Stimulated activated CD4-positive, alpha-beta T cell treated with anti-CD3 and anti-CD28 coated beads, TNF-alpha, amount 100 ng/mL, for 48 hours (primary cell): ENCODE measurements at places on chromosomes 3 and 15.

DNA sequence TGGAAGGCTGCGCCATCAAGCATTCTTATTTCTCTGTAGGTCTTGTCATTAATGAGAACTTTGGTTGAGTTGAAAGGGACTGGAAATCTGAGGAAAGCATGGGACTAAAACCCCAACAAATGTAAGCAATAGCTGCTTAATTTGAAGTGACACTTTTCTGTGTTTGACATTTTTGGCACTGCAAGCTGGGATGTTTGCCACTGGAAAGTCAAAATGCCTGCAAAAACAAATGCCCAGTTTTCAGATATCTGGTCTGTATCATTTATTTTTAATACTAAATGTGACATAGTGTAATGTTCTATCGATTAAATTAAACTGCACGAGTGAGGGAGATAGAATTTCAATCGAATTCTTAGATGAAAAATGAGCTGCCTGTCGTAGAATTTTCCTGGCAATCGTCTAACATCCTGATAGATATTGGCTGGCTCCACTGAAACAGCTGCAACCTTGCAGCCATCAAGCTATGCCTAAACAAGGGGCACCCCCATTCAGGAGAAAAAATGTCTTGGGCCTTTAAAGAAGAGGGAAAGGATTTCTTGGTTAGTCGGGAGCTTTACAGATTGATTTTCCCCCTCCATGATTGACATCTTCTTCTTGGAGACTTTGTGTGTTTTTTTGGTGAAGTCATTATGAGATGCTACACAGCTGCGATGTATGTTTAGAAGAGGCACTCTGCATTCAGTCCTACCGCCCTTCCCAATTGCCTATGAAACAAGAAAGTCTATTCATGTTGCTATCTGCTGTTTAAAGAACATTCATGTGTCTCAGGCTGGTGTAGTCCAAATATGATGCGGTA is 316.7 kb upstream of the TBL1XR1 start:
- DNase-seq, result no peak

- DNase-seq, result peak; percentile 20
Measured at GRCh38 chr15:89971592-89971997, 29.5 kb upstream of the ZNF710 start.

DNA sequence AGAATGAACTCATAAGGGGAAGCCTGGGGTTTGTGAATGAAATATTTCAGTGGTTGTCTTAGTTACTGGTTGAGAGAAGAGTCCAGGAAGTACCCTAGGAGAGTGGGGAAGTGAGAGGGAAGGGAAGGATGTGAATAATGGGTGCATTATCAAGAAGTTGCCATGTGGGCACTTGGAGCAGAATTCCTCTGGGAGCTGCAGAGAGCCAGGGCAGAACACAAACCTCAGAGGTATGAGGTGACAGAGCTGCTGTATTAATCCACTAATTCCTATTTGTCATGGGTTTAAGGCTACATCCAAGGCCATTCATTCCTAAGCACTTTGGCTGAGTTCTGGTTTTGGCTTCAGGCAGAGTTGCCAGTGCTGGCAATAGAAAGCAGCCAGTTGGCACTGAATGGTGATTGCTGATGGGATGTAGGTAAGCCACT is 29.0 kb downstream of the NDUFB4 start:
- DNase-seq, result no peak

DNA sequence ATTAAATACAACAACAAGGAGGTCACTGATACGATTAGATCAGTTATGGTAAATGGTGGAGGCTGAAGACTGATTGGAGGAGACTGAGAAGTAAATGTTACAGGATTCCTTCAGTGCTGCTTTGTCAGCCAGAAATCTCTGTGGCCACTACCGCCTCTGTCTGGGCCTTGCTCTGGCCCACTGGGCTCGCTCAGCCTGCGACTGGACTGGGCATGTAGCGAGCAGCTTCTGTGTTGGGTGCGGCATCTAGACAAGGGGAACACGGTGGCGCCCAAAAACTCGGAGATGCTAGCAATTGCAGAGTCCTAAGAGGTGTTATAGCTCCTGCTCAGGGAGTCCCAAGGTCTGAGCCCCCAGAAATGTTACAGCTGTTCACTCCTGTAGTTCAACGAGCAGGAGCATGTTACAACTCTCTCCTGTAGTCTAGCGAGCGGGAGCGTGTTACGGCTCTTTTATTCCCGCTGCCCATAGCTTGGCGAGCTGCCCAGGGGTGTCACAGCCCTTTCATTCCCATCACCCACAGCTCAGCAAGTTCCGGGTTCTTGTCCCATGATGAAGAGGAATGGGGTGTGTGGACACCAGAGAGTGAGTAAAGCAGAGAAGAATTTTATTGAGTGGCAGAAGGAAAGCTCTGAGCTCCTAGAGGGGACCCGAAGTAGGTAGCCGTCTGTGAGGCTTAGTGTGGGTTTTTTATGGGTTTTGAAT is 24.7 kb downstream of the SLC15A2 start:
- DNase-seq, result no peak

DNA sequence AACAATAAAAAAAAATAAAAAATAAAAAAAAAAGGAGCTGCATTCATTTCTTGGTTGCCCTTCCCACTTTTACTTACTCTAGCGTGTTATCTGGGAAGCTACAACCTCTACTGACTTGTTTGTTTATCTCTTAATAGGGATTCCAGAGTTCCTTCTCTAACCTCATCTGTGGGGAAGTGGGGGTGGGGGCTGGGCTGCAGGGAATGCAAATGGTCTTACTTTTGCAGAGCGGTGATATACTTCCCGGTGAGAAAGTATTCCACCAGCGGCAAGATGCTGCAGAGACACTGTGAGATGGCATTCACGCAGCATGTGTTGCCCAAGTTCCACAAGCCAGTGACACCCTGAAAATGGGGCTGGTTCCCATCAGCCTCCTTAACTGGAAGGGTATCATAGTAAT is 2.1 kb downstream of the USP50 start:
- DNase-seq, result no peak

- no peak for DNase-seq
Measured at GRCh38 chr15:75841626-75842025, 1.6 kb upstream of the UBE2Q2 start.

DNA sequence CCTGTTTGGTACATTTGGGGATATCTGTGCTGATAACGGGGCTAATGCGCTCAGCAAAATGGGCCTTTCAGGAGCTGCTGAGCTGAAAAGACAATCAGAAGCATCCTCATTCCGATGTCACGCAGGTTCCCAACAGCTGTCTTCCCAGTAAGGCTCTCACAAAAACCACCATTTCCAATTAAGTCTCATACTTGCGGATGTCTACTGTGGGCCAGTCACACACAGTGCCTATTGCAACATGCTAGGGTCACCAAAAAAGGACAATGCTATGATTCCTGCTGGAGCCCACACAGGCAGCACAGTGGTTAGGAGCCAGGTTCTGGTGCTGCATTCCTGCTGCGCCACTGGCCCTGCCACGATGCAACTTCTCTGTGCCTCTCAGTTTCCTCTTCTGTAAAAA is 16.4 kb upstream of the LDHAL6B start:
- no peak for DNase-seq

DNA sequence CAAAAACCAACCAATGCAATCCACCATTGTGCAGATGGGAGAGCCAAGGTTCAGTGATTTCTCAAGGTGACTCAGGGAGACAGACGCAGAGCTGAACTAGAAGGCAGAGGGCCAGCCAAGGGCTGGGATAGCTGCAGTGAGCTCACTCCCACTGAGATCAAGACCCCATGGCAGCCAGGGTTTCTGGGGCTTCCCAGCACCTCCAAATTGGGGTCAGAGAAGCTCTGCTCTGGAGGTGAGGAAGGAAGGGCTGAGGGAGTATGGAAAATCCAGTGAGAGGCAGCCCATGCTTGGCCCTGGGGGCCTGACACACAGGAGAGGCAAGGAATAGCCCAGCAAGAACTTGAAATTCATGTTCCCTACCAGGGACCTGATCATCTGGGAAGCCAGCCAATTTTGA is 61.0 kb downstream of the ISG20 start:
- DNase-seq, result no peak

GRCh38 chr3:124579641-124580040 is 150.6 kb upstream of the UMPS start:
- no peak for DNase-seq

GRCh38 chr3:122268257-122269024 is 56.6 kb upstream of the CSTA start:
- no peak for DNase-seq

- DNase-seq, result no peak
Measured at GRCh38 chr3:30676424-30677346, 70.3 kb downstream of the TGFBR2 start.

DNA sequence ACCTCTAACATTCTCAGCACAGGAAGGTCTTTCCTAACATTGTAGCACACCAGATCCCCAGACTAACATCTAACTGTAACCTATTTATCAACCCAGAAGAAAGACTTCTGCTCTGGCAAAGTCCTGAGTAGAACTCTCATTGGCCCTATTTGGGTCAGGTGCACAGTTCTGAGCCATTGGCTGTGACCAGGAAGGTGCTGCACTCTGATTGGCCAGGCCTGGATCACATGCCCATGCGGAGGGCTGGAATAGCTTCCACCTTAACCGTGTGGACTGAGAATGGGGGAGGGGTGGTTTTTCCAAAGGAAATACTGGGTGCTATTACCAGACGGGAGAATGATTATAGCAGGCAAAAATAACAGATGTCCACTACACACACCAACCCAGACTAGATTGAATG is 11.5 kb downstream of the FEZF2 start:
- no peak for DNase-seq

DNA sequence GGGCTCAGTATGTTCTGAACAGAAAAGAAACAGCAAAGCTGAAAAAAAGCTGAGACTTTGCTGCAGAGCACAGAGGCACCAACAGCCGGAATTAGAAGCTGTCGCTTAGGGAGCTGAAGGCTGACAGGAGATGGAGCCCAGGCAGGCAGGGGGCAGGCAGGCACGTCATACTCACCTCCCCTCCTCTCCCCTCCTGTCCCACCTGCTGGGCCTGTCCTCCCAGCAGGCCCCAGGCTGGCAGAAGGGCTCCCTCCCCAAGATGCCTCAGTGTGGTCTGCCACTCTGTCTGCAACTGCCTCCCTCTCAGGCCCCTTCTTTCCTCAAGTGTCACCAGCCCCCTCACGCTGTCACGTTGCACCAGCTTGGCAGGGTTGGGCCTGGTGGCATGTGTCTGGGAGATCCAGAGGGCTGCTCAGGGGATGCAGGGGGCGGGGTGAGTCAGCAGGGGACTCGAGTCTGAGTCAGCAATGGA is 3.2 kb upstream of the ANKRD63 start:
- DNase-seq, result no peak
